ENCODE measurements at places on chromosomes 5 and 9. TPM values are rescaled to one million over a fixed set of nuclear protein-coding genes. Genes with fewer than 3 reads are reported as not detected.

Gene ISL1
- polyA plus RNA-seq = not detected

Gene PCDHGC3
- not detected for polyA plus RNA-seq

Gene TNFSF8
- 83.6 TPM for polyA plus RNA-seq

Gene IL4
- polyA plus RNA-seq = not detected

Gene LURAP1L
- polyA plus RNA-seq = not detected

Gene OR1Q1
- not detected for polyA plus RNA-seq

Gene ADCY2
- polyA plus RNA-seq = not detected

Gene TRIM36
- polyA plus RNA-seq = not detected

Gene HSPB3
- not detected for polyA plus RNA-seq

Gene GPSM1
- polyA plus RNA-seq = 1.7 TPM

Gene RANBP3L
- not detected for polyA plus RNA-seq

Gene TICAM2
- 0.29 TPM for polyA plus RNA-seq

Gene TMEM171
- polyA plus RNA-seq = 14.1 TPM

Gene NEURL1B
- polyA plus RNA-seq = not detected

Gene PLPP7
- polyA plus RNA-seq = not detected

Gene STC2
- polyA plus RNA-seq = not detected

Gene WNT8A
- polyA plus RNA-seq = not detected

Gene NR5A1
- not detected for polyA plus RNA-seq

Gene SLC34A3
- not detected for polyA plus RNA-seq

Gene TRMO
- polyA plus RNA-seq = 19.6 TPM

Gene FAXDC2
- polyA plus RNA-seq = 1.0 TPM

Gene NPM1
- 603 TPM for polyA plus RNA-seq

Gene F12
- 1.9 TPM for polyA plus RNA-seq

Gene SLC36A2
- polyA plus RNA-seq = not detected

Gene VAV2
- 1.1 TPM for polyA plus RNA-seq

Gene TNFSF15
- polyA plus RNA-seq = not detected

Gene WDR5
- polyA plus RNA-seq = 16.4 TPM

Gene EIF4E1B
- polyA plus RNA-seq = not detected

Gene FABP6
- polyA plus RNA-seq = not detected

Gene CAMK2A
- not detected for polyA plus RNA-seq

Gene SMIM32
- not detected for polyA plus RNA-seq

Gene FAM120AOS
- polyA plus RNA-seq = 62.6 TPM

Gene DMGDH
- polyA plus RNA-seq = not detected

Gene ZNF483
- polyA plus RNA-seq = 5.4 TPM

Gene FAM200C
- 0.12 TPM for polyA plus RNA-seq

Gene C9orf43
- polyA plus RNA-seq = 0.83 TPM

Gene TAF11L5
- polyA plus RNA-seq = not detected

Gene HAVCR2
- polyA plus RNA-seq = 7.5 TPM

Gene ADGRV1
- polyA plus RNA-seq = not detected

Gene IL3
- polyA plus RNA-seq = not detected

Gene NFX1
- polyA plus RNA-seq = 38.8 TPM

Gene ZNF879
- polyA plus RNA-seq = 3.5 TPM

Gene ASS1
- not detected for polyA plus RNA-seq

Gene ADRB2
- polyA plus RNA-seq = 25.7 TPM

Gene TEX48
- polyA plus RNA-seq = not detected

Gene FOXD1
- not detected for polyA plus RNA-seq

Gene MYORG
- 0.67 TPM for polyA plus RNA-seq

Gene SOWAHA
- not detected for polyA plus RNA-seq

Data from CD8-positive, alpha-beta memory T cell (primary cell).